ENCODE measurements at places on chromosomes 11 and 22.

DNA sequence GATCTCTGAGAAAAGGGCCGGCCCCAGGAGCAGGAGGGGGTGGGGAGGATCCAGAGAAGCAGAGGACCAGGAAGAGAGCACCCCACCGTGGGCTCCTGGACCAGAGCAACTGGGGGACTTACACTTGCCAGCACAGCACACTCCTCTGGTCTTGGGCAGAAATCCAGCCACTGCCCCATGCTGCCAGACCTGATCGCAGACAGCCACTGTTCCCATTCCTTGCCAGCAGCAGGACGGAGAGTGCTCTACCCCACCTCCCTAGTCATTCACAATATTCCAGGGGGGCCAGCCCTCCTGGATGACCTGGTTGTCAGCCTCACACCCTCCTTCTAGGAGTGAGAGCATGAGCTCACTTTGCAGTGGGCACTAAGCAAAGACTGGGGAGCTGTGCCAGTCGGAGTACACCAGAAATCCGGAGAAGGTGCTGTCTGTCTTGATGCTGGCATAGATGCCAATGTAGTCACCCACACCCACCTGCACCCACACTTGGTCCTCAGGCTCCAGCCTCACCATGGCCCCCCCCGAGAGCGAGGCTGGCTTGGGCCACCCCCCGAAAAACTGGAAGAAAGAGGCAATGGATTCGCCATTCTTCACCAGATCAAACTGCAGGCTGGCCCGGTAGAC, 1.6 kb downstream of the C1QTNF5 start:
- no peak for DNase-seq

- DNase-seq: peak; percentile 12
These were observed 21.8 kb upstream of the RRM1 start for GRCh38 chr11:4072668-4073285.

DNA sequence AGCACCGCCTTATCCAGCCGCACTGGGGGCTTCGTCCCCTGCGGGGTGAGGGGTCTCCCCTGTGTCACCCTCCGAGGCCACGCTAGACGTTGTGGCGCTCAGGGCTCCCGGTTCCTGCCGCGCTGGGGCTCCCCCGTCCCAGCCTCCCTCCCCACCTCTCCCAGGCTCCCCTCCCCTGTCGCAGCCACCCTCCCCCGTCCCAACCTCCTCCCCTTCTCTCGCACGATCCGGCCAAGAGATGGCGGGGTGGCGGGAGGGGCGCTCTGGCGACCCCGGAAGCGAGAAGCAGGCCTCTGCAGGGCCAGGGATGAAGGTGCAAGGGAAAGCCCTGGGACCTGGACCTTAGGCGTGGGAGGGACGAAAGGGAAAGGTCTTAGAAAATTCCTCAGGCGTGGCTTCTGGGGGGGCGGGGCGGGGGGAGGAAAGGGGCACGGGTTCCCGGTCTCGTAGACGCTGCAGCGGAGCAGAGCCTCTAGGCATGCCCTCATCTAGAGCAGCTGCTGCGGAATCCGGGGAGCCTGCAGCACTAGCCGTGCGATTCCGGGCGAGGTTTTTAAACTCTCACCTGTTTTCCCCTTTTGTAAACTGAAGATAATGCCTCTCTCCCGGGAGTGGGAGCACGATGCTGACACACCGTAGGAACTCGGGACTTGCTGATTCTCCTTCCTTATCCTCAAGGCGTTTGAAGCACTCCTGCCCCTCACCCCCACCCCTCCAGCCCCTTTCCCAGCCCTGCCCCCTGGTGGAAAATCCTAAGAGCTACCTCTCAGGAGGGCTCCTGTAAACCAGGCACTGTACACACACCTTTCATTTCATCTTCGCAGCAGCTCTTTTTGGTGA, 14.4 kb downstream of the KCNJ5 start:
- no peak for DNase-seq

- no peak for DNase-seq
These were observed 408.5 kb downstream of the OPCML start for GRCh38 chr11:133123796-133124195.

DNA sequence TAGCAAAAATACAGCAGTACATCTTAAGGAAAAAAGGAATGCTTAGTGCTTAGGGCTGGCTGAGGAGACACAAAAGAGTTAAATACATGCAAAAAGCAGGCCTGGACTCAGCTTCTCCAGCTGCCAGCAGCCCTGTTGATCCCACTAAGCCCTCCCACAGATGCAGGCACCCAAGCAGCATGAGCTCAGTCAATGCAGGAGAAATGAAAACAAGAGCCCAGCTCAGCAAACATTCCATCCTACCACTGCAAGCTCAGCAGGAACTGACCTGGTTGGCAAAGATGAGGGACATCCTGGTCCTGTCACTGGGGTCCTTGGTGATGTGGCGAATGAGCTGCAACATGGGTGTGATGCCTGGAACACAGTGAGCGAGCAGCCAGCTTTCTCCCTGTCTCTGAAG, 5.8 kb downstream of the CYB5R2 start:
- DNase-seq: no peak

DNA sequence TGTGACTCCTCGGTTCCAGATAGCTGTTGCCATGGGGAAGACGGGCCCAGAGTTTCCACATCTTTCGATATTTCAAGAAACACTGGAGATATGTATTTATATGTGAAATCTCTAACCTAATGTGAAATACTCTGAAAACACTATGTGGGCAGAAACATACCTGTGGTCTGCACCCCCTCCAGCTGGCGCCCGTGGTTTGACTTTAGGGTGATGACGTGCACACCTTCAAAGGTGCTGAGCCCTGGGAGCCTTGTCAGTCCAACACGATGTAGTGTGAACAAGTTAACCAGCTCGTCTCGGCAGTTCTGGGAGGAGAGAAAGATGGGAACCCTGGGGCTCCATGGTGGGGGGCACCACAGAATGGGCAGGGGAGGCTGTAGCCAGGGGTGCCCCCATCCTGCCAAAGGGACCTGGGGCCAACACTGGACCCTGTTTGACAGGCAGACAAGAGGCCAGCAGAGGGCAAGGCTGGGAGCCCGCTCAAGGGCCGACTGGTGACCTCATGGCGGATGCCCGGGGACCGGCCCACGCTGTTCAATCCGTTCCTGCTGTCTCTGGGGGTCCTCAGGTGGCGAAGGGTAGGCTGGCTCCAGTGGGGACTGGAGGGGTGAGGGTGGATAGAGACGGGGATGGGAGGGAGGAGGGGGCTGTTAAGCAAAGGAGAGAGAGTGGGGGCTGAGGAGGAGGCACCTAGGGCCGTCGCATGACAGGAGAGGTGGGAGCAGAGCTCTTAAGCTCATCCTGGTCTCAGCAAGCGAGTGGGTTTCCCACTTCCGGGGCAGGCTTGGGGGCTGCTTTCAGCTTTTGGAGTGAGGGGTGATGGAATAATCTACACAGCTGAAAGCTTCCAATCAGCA, 43.8 kb downstream of the TRIOBP start:
- no peak for DNase-seq

GRCh38 chr11:8729837-8730696, 47.5 kb downstream of the RPL27A start:
- no peak for DNase-seq

DNA sequence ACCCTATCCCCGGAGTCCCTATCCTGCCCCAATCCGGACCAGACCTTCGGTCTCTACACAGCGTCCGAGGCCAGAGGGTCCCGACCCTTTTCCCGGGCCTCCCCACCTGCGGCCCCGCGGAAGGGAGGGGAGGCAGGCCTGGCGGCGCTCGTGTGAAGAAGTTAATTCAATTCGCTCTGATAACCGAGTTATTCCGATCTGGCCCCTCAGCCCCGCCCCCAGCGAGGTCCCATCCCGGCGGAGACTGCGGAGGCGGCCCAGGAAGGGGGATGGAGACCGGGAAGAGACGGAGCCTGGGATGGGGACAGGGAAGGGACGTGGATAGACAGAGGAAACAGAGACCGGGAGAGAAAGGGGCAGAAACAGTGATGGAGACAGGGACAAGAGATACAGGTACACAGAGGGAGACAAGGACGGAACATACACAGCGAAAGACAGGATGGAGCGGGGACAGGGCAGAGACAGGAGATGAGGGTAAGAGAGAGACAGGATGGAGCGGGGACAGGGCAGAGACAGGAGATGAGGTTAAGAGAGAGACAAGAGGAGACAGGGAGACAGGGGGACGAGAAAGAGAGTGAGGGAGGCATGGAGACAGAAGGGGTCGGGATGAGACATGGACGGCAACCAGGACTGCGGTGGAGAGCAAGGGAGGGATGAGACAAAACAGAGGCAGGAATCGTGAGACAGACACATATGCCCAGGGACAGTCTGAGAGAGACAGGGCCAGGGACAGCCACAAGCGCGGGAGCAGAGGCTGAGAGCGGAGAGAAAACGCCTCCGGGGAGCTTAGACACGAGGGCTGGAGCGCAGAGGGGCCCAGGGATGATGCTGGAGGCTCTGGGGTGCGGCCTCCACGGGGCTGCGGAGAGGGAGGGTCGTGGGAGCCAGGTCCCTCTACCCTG, 636 bp upstream of the PHOX2A start:
- DNase-seq: no peak

- no peak for DNase-seq
These were observed 16.2 kb upstream of the ACCSL start for GRCh38 chr11:44031549-44031948.

DNA sequence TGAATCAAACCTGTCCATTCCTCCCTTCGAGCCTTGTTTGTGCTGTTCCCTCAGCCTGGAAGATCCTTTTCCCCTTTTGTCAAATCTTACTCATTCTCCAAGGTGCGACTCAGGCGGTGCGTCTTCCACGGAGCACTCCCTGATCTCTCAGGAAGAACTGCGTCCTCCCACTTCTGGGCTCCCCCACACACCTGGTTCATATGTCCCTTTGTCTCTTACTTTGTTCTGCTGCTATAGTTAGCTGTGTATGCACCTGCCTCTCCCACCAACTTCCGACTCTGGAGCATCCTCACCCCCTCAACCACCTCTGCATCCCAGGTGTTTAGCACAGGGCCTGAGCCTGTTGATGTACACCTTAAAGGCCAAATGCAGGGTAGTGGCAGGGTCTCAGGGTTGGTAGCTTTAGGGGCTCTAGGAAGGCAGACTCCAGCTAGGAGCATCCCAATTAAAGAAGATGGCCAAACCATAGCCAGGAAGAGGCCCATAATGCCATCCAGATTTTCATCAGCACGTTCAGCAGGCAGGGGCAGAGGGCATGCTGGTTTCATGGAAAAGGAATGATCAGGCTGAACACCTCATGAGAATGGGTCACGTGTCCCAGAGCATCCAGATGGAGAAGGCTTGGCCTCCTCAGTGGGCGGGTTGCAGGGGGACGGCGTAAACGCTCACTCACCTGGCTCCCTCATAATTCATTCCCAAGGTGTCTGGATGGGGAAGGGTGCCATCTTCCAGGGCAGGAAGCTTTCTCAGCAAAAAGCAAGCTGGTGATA, 20.1 kb downstream of the PTPN5 start:
- DNase-seq: no peak

GRCh38 chr11:62883673-62884072, 3.0 kb downstream of the SLC3A2 start:
- no peak for DNase-seq

DNA sequence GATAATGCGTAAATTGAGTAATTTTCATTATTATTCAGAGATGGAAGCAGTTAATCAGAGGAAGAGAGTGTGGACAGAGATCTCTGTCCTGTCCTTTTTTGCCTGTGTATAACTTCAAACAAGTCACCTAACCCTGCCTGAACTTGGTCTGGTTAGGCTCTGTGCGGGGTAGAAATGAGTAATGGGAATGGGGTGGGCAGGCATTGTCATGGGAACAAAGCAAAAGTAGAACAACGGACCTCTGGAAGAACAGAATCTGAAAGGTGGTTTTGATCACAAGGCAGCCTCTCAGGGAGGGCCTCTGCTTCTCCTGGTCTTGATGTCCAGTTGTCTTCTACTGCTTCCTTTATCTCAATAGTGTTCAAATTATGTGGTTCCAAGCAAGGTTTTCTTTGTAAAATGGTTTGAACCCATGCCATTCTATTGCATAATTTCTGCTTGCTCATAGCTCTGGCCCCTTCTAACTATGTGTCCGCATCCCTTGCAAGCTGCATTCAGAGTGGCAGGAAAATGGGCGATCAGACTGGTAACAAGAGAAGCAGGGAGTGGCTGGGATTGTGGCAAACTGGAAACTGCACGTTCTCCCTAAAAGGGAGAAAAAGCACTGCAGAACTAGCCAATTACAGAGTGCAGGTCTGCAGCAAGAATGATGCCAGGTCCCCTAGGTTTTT, 76.1 kb downstream of the PRR5L start:
- no peak for DNase-seq

- no peak for DNase-seq
These were observed 140.9 kb downstream of the TEAD1 start for GRCh38 chr11:12815129-12815480.

GRCh38 chr11:126696982-126697381, 303.6 kb downstream of the KIRREL3 start:
- no peak for DNase-seq

- DNase-seq: no peak
These were observed 44.3 kb downstream of the NNMT start for GRCh38 chr11:114340311-114341131.

DNA sequence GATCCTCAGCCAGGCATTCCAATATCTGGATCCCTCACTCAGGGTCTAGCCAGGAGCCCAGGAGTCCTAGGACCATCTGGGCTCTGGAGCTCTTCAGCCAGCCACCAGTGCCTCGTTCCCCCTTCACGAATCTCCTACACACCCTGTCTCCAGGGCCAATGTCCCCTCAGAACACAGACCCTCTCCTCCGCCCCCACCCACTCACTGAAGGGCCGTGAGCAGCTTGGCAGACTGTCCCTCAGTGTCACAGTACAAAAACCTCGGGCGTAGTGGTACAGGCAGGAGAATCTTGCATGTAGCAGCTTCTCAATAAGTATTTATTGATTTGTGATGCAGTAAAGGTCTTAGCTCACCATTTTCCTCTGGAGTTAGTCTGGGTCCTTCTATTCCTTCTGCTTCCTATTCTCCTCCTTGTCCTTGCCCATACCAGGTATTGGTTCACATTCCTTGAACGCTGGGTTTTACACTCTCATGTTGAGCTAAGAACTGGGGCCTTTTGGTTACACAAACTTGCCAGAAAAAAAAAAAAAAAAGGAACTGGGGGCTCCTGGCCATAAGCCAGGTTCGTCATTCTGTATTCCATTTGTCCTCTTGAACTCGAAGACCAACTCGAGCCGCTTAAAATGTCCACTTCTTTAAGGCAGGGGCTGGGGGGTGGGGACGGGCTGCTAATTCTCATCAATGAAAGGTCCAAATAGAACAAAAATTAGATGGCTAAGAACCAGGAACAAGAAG, 2.3 kb downstream of the CXCR5 start:
- DNase-seq: no peak

GRCh38 chr22:24437741-24438328, 10.4 kb downstream of the ADORA2A start:
- DNase-seq: no peak

All from activated T-helper 1 cell treated with Interleukin-2 at 50 U/mL for 16 hours (primary cell).